Ovary (tissue), 10 donors: ENCODE measurements at places on chromosomes 13 and 19. TPM values are rescaled to one million over a fixed set of nuclear protein-coding genes. Genes with fewer than 3 reads are reported as not detected.

Gene SDHAF1
- 17.1 TPM for total RNA-seq

Gene SLAIN1
- total RNA-seq, result 7.7 TPM

Gene FXYD3
- total RNA-seq, result 33.2 TPM

Gene ATXN8OS
- total RNA-seq, result not detected

Gene SCAMP4
- 62.6 TPM for total RNA-seq

DNA sequence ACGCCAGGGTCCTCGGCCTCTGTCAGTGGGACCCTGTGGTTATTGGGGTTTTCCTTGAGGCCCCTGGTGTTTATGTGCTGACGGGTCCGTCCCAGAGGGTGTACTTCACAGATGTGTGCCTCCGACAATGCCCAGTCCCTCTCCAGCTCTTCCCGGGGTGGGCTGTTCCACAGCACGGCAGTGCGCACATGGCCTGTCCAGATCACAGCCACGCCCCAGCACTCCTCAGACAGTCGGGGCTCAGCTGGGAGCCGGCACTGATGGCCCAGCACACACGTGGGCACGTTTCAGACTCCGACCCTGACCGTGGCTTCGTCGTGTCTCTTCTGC is 16.9 kb upstream of the F7 start:
- DNase-seq, result no peak
- no peaks in the 10 kb centered on the region for H3K4me1 ChIP-seq
- no peaks in the 10 kb centered on the region for H3K36me3 ChIP-seq
- H3K4me3 ChIP-seq, result no peak overlapping the region
- H3K27ac ChIP-seq, result no peak overlapping the region

DNA sequence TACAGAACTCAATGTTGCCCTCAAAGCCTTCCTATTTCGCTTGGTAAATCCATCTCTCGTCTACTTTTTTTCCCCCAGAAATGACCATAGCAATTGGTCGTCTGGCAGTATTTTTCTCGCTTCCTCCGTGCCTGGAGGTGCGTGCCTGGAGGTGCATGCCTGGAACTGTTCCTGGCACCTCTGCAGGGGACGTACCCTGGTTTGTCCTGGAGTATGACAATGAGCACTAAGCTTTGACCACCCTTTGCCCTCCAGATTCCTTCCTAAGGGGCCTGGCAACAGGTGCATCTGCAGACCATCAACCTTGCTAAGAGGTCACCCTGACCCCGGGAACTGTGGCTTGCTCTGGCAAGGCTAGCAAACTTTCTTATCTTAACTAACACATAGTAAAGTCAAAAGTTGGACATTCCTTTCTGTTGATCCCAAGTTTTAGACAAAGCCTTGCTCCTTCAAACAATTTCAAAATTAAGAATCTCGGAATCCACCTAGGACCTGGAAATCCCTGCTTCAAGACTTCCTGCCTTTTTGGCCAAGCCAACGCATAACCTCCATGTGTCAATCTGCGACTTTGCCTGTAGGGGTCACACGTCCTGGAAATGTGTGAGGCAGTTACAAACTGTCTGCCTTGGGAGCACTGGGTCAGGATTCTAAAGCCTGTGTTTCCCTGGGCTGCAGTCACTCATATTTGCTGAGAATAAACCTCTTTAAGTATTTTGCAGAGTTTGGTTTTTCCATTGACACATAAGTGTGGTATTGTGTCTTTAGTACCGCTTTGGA is 28.8 kb upstream of the TUBGCP3 start:
- no peak for DNase-seq
- H3K4me1 ChIP-seq, result peaks cover 2% of the 10 kb centered on the region
- H3K27me3 ChIP-seq, result no peaks in the 10 kb centered on the region

DNA sequence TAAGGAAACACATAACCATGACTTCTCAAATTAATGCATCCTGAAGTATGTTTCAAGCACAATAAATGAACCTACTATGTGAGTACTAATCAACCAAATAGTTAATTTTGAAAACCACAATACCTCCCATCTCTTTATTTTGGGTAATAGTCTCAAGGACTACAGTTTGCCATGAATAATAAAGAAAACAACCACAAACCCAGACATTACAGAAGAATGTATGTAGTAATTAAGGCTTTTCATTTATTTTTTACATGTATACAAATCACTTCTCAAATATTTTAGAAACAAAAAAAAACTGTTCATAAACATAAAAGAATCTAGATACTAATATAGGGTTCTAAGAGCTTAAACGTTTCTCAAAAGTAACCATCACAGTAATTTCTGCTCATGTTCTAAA is 6.8 kb downstream of the KATNAL1 start:
- DNase-seq, result no peak
- H3K27me3 ChIP-seq, result no peaks in the 10 kb centered on the region
- no peak overlapping the region for H3K4me3 ChIP-seq
- no peak overlapping the region for H3K27ac ChIP-seq
